ENCODE measurements at places on chromosomes 11 and 22. TPM values are rescaled to one million over a fixed set of nuclear protein-coding genes. Genes with fewer than 3 reads are reported as not detected.

The TNNT3 gene
- polyA plus RNA-seq = not detected

The ZFPL1 gene
- polyA plus RNA-seq = 11.0 TPM

The ISX gene
- not detected for polyA plus RNA-seq

The LGR4 gene
- polyA plus RNA-seq = 137 TPM

The P2RY2 gene
- polyA plus RNA-seq = not detected
